ENCODE measurements at places on chromosomes 5 and 9. TPM values are rescaled to one million over a fixed set of nuclear protein-coding genes. Genes with fewer than 3 reads are reported as not detected.

DNA sequence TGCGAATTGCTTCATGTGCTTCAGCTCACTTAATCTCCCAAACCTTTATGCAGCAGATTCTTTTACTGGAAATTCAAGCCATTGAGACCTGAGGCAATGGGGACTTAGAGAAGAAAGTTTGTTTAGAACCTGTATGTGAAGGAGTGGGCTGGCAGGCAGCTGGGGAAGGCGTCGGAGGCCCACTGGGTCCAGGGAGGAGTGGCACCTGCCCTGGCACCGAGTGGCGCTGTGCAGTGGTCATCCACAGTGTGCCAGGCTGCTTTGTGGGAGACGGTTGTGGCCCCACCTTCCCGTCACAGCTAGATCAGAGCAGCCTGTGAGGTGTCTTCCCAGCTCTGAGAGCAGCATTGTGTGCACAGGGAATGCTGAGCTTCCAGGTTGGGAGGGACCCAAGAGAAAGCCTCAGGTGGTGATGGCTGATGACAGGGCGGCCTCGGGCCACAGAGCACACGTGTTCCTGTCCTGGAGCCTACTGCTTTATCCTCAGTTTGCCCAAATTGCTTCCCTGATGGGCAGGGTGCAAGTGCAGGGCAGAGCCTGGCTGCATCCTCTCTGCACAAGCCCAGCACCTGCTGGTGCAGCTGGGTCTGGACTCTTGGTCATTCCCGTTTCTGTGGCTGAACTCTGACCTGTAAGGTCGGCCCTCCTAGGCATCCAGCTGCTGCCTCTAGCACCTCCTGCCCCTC is 175.2 kb downstream of the CACNA1B start:
- no peaks in the 10 kb centered on the region for H3K4me1 ChIP-seq
- H3K27ac ChIP-seq, result no peak overlapping the region
- H3K36me3 ChIP-seq, result no peaks in the 10 kb centered on the region
- no peaks in the 10 kb centered on the region for H3K27me3 ChIP-seq
- H3K4me3 ChIP-seq, result no peak overlapping the region

DNA sequence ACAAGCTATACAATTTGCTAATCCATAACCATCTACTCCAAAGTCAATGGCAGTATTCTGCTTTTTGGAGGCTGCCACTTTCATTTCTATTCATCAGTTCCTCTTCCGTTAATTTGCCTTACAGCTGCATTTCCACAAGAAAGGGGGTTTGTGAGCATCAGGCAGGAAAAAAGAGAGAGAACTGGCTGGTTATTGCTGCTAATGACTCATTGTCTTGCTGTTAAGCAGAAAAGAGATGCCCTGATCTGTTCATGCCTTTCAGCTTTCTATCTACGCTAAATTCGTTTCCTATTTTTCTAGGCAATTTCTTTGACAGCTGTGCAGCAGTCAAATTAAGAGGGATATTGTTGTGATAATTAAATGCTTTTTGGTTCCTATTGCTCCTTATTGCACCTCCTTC is 65.9 kb upstream of the GNAQ start:
- no peak for DNase-seq
- no peaks in the 10 kb centered on the region for H3K36me3 ChIP-seq
- no peak overlapping the region for H3K4me3 ChIP-seq
- no peak overlapping the region for H3K27ac ChIP-seq
- no peaks in the 10 kb centered on the region for H3K4me1 ChIP-seq

GRCh38 chr5:142095651-142096330 is 12.8 kb upstream of the NDFIP1 start:
- DNase-seq, result peak; percentile 73
- H3K36me3 ChIP-seq, result no peaks in the 10 kb centered on the region
- H3K4me1 ChIP-seq, result peaks cover 22% of the 10 kb centered on the region
- peak overlapping the region; percentile 88 for H3K27ac ChIP-seq
- H3K4me3 ChIP-seq, result peak overlapping the region; percentile 3

DNA sequence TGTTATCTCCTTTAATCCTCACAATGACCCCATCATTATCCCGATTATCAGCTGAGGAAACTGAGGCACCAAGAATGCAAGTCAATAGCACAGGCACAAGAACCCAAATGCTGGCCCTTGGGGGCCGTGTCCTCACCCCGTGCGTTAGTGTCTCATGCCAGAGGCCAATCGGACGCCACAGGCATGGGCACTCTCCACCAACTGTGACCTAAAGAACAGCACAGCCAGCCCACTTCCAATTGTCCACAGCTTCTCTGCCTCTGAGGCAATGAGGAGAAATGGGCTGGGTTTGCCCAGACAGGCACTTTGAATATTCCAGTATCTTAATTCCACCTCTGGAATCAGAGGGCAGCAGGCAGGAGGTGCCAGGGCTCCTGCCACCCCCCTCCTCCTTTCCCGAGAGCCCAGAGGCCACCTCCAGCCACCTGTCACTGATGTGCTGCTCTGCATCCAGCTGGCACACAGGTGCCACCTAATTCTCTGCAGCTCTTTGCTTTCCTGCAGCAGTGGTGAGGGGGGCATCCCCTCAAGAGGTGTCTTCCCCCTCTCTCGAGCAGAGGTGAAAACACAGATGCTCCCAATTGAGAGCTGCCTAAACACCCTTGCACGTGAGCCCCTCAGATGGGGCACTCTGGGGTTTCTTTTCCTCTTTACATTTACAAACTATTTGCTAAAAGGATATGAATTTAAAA is 107.5 kb downstream of the ROR2 start:
- H3K27ac ChIP-seq, result no peak overlapping the region
- no peak overlapping the region for H3K4me3 ChIP-seq
- H3K27me3 ChIP-seq, result no peaks in the 10 kb centered on the region
- no peaks in the 10 kb centered on the region for H3K36me3 ChIP-seq

DNA sequence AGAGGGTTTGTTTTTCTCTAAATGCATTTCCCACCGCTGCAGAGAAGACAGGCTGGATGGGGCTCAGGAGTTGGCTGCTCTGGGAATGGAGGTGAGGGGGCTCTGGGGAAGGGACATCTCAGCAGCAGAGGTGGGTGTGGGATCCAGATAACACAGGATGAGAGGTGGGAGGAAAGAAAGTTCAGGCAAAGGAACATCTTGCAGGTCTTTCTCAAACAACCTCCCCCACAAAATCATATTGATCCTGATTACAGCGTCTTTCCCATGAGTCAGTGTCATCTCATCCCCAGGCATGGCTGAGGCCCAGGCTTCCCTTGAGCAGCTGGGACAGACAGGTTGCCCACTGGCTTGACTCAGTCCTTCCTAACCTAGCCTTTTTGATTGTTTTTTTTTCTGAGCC is 11.3 kb upstream of the ACSL6 start:
- no peak for DNase-seq
- peaks cover 19% of the 10 kb centered on the region for H3K4me1 ChIP-seq

DNA sequence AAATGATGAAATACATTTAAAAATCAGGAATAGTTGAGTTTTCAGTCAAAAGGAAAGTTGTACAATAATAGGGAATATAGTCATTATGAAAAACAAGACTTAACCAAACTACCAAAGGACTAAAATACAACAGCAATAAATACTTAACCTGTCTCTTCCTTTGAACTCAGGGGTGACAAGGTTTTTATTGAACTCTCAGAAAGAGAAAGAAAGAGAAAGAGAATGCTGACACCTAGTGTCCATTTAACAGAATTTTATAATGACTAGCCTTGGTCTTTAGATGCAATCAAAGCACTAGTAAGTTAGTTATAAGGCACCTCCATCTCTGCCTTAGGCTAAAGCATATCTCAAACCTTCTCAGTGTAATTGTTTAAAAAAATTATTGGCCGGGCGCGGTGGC is 47.5 kb downstream of the UIMC1 start:
- H3K36me3 ChIP-seq, result peaks cover 4% of the 10 kb centered on the region
- H3K4me3 ChIP-seq, result no peak overlapping the region
- DNase-seq, result peak; percentile 43
- H3K27ac ChIP-seq, result no peak overlapping the region

DNA sequence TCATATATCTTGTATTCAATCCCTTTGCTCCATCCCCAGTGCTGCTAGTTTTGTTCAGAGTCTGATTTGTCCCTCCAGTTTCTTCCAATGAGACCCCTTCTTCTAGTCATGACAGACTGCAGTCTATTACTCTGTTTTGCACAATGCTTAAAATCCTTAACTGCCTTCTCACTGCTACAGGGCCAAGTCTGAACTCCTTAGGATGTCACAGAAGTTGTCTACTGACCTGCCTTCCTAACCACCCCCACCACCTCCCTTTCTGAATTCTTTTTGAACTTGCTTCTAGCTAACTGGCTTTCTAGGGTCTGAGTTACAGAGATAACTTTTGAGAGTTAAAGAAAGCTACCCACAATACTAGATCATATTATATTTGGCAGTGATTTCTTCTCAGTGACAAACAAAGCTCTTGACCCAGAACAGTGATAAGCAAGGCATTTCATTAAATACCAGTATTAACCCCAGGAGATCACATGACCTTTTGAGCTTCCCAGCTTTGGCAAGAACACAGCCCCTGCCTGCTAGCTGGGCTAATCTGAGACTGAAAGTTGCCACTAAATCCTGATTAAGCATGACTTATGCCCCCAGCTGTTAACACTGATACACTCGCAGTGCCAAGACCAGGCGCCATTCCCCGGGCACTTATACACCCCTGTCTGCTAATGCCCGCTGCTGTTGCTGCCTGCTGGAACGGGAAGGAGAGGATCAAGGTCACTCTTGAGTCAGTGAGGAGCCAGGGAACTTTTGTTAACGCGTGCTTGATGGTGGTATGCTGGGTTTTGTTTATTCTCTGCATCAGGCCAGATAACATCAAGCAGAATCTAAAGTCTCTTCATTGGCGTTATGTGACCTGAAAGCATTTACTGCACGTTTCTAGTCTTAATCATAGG is 36.4 kb upstream of the ADAMTSL1 start:
- H3K27ac ChIP-seq, result no peak overlapping the region
- H3K27me3 ChIP-seq, result no peaks in the 10 kb centered on the region
- DNase-seq, result no peak
- H3K4me3 ChIP-seq, result no peak overlapping the region
- H3K4me1 ChIP-seq, result no peaks in the 10 kb centered on the region
- no peaks in the 10 kb centered on the region for H3K36me3 ChIP-seq

DNA sequence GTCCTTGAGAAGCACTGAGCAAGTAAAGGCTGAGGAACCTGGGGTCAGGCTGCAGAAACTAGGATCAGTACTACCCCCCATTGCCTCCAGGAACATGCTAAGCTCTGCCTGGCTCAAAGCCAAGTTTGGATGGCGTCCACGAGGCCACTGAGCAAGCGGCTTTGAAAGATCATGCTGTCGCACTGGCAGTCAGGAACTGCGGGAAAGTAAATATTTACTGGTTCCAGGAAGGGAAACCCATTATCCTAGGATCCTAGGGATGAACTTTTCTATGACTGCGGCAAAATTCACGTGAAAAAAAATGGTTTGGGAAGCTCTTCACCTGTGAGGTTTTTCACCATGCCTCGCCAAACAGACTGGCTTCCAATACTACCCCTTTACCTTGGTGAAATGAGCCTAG is 75.3 kb upstream of the PJA2 start:
- H3K4me3 ChIP-seq, result no peak overlapping the region
- H3K27me3 ChIP-seq, result no peaks in the 10 kb centered on the region
- no peaks in the 10 kb centered on the region for H3K36me3 ChIP-seq

DNA sequence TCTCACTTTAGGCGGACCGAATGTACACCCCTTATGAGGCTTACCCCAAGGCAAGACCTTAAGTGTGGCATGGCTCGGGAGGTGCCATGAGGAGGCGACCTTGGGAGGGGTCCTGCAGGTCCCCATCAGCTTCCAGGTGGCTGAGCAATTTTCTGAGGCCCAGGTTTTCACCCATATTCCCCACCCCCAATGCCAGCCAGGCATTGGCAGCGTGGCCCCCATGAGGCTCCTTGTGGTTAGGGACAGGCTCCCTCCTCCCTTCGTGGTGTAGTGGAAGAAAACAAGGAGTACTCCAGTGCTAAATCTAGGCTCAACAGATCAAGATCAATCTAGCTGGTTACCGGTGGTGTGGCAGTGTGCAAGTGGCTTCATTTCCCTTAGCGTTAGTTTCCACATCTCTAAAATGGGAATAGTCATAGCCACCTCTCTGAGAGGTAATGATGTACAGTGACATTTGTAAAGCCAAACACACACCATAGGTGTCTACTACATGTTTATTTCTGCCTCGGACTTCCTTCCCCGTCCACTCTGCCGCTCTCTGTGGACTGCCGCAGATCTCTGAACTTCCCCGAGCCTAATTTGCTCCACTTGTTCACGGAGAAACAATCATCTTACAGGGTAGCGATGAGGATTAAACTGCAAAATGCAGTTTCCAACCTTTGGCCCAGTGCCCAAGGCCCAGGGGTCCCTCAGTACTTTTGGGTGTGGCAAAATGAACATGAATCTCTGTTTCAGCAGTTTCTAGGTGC is 8.4 kb downstream of the LHX2 start:
- H3K4me3 ChIP-seq, result no peak overlapping the region
- DNase-seq, result no peak
- no peaks in the 10 kb centered on the region for H3K36me3 ChIP-seq
- peaks cover 32% of the 10 kb centered on the region for H3K27me3 ChIP-seq
- H3K27ac ChIP-seq, result no peak overlapping the region

DNA sequence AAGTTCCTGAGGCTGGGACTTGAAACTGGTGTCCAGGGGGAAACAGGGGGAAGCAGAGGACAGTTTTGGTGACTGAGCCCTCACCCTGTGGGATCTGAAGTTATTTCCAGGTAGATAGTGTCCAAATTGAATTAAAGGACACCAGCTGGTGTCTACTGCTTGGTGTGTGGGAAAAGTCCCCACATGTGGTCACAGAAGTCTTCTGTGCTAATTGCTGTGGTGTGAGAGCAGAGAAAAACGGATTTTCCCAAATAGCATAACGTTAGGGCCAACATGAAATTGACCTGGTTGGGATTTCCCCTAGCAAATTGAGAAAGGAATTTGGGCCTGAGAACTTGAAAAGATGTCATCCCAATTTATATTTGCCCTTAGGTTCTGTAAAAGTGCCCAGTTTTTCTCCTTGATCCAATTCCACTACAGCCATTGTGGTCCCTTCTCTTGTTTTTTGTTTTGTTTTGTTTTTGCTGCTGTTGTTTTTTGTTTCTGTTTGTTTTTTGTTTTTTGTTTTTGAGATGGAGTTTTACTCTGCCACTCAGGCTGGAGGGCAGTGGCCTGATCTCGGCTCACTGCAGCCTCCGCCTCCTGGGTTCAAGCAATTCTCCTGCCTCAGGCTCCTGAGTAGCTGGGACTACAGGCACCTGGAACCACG is 5.6 kb upstream of the STARD4 start:
- no peaks in the 10 kb centered on the region for H3K36me3 ChIP-seq
- H3K27ac ChIP-seq, result no peak overlapping the region
- no peaks in the 10 kb centered on the region for H3K27me3 ChIP-seq
- DNase-seq, result no peak
- no peaks in the 10 kb centered on the region for H3K4me1 ChIP-seq

DNA sequence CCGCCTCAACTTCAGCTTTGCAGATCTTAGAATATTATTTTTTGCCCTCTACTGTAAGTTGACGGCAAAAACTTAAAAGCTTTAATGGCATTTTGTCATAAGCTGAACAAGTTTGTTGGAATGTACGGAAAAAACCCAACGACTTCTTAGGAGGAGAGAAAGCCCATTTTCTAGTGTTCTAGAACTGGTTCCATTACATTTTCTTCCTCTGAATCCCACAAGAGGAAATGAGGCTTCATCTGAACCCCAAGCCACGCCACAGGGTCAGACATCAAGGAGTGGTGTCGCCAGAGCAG is 113.7 kb downstream of the LHFPL2 start:
- no peaks in the 10 kb centered on the region for H3K36me3 ChIP-seq
- H3K27me3 ChIP-seq, result no peaks in the 10 kb centered on the region
- no peak overlapping the region for H3K27ac ChIP-seq
- H3K4me3 ChIP-seq, result no peak overlapping the region
- H3K4me1 ChIP-seq, result no peaks in the 10 kb centered on the region
- DNase-seq, result no peak

IL13 gene
- not detected for total RNA-seq

SPTLC1 gene
- total RNA-seq, result 45.6 TPM

PNPLA7 gene
- 28.2 TPM for total RNA-seq

PCDHA11 gene
- not detected for total RNA-seq

TIGD6 gene
- total RNA-seq, result 6.2 TPM

FOXD4L6 gene
- not detected for total RNA-seq

SREK1 gene
- 85.8 TPM for total RNA-seq

SLC6A3 gene
- not detected for total RNA-seq
